ENCODE measurements at places on chromosomes 4 and X. TPM values are rescaled to one million over a fixed set of nuclear protein-coding genes. Genes with fewer than 3 reads are reported as not detected.

MAPK10 gene
- total RNA-seq = 0.42 TPM

SLC10A6 gene
- total RNA-seq = not detected

EXOC1L gene
- not detected for total RNA-seq

PPP1R2C gene
- total RNA-seq = not detected

CT47B1 gene
- total RNA-seq = not detected

CT45A1 gene
- not detected for total RNA-seq

AFP gene
- 2.3 TPM for total RNA-seq

GLRA3 gene
- 0.01 TPM for total RNA-seq

RTL9 gene
- total RNA-seq = 0.13 TPM

TRIM61 gene
- total RNA-seq = not detected

MID1 gene
- total RNA-seq = 32.2 TPM

CORIN gene
- not detected for total RNA-seq

TMEM150C gene
- 0.77 TPM for total RNA-seq

MCF2 gene
- total RNA-seq = 0.12 TPM

CLDN22 gene
- total RNA-seq = not detected

REELD1 gene
- not detected for total RNA-seq

KCND1 gene
- total RNA-seq = 1.1 TPM

PCDH19 gene
- total RNA-seq = 0.24 TPM

PPP4R3C gene
- not detected for total RNA-seq

AR gene
- 3.2 TPM for total RNA-seq

HMX1 gene
- total RNA-seq = 0.13 TPM

PTTG2 gene
- total RNA-seq = not detected

IL2 gene
- total RNA-seq = not detected

F8A2 gene
- total RNA-seq = not detected

WAS gene
- total RNA-seq = 0.28 TPM

MAGEC2 gene
- total RNA-seq = not detected

CXCL5 gene
- 28.1 TPM for total RNA-seq

GLRB gene
- 0.96 TPM for total RNA-seq

UGT2B17 gene
- not detected for total RNA-seq

C1QTNF7 gene
- total RNA-seq = not detected

TRIM2 gene
- 0.62 TPM for total RNA-seq

TMSB15C gene
- 0.14 TPM for total RNA-seq

OTC gene
- total RNA-seq = not detected

SOWAHD gene
- total RNA-seq = 0.10 TPM

KLB gene
- 0.08 TPM for total RNA-seq

EDA2R gene
- total RNA-seq = 12.2 TPM

SHROOM2 gene
- total RNA-seq = 0.86 TPM

FAM9B gene
- not detected for total RNA-seq

SHROOM4 gene
- total RNA-seq = not detected

SPON2 gene
- 0.39 TPM for total RNA-seq

ANKRD37 gene
- 2.2 TPM for total RNA-seq

CENPE gene
- 8.1 TPM for total RNA-seq

S100P gene
- total RNA-seq = 144 TPM

SRPX2 gene
- total RNA-seq = 2.7 TPM

MAGED4 gene
- total RNA-seq = 9.8 TPM

PAGE2 gene
- total RNA-seq = not detected

NIPAL1 gene
- total RNA-seq = 0.70 TPM

GPRASP3 gene
- 3.5 TPM for total RNA-seq

FAM9C gene
- not detected for total RNA-seq

PKD2 gene
- 29.0 TPM for total RNA-seq

USP27X gene
- total RNA-seq = 4.1 TPM

Measured in A549 treated with Hydrocortisone at 1 μM for 4 hours (cell line).